ENCODE measurements at places on chromosomes 12 and 14. TPM values are rescaled to one million over a fixed set of nuclear protein-coding genes. Genes with fewer than 3 reads are reported as not detected.
A peak's percentile ranks its signal among the peaks of the same experiment; 100 is the strongest.

- no peak for DNase-seq
Measured at GRCh38 chr14:91164676-91165075, 50.8 kb downstream of the DGLUCY start.

GRCh38 chr12:3280967-3281366, 203.8 kb downstream of the TSPAN9 start:
- no peak for DNase-seq

GRCh38 chr12:98644433-98644711, 216 bp downstream of the IKBIP start:
- DNase-seq: no peak

DNA sequence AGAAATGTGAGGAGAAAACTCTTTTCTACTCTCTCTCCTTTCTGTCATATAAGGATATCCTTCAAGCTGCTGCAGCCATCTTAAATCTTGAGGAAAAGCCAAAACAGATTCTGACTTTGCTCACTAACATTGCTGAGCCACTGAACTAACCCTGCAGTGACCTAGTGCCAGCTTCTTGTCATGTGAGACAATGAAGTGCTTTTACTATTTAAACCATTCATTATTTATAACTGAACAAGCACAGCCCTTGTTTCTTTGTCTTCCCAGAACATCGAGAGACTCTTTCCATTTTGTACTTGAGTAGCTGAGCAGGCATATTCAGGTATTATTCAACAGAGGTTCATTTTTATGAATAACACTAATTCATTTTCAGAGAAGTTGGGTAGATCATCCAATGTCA, 455.0 kb upstream of the TMPO start:
- DNase-seq: no peak

DNA sequence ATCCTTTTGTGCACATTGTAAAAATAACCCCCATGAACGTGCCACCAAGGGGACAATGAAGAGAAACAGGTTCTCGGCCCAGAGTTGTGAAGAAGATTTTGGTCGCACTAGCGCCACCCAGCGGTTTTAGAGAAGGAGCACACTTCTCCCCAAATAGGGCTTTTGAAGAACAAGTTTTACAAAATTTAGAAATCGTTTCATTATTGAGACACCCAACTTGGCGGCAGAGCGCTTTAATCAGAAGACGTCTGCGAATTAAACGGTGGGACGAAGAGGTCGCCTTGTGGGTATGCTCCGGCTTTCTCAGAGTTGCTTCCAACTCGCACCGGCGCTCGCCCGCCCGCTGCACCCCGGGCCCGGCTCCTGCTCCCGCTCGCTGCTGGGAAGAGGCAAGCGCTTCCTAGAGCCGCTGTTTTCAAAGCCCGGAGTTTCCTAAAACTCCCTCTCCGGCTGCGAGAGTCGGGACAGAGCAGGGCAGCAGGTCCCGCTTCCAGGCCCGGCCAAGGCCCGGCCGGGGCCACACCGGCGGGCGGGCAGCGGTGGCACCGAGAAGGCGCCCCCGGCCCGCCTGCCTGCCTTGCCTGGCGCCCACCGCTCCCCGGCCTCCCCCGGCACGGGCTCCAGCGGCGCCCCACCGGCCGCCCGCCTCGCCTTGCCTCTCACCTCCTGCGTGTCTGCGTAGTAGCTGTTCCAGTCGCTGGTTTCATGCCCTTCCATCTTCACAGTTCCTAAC, 645 bp downstream of the FOXA1 start:
- peak; percentile 86 for DNase-seq

- no peak for DNase-seq
Measured at GRCh38 chr12:108714866-108715265, 16.5 kb downstream of the CORO1C start.

DNA sequence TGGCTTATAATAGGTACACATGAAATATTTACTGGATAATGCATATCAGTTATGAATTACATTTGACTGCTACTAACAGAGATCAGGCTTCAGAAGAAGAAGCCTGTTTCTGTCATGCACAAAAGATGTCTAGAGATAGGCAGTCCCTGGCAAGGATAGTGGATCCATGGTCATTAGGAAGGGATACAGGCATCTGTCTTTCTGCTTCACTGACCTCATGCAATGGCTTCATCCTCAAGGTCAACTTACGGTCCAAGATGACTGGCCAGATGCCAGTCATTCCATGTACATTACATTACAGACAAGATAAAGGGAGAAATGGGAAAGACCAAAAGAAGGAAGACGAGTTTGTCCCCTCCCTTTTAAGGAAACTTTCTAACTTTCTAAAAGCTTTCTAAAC, 94.0 kb downstream of the NUAK1 start:
- DNase-seq: no peak

DNA sequence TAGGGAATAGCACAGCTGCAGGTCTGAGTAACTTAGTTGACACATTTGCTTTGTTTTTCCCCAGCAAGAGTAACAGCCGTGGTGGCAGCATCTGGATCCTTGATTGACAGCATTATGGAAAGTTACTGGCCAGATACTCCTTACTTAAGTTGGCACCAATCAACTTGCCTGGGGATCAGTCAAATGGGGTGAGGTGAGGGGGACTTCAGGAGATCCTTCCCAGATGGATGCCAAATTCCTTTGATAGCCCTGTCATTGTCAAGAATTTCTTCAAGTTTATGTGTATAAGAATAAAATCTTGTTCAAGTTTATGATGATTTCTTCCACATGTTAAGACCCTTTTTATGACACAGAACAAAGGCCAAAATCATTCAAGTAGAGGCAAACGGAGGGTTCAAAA, 618.4 kb downstream of the SLC6A15 start:
- DNase-seq: no peak

DNA sequence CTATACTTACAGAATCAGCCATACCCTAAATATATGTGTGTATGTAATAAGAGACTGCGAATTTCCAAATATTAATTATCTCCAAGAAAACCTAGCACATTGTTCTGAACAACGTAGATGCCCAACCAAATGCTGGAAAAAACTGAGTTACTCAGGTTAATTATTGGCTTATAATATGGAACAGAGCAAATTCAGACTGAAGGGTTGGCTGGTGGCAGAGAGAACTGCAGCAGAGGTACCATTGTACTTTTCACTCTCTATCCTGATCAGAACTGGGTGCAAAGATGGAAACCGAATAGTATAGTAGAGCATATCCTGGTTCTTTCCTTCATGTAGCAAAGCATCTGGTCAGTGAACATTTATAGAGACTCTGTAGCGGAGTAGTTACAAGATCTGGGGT, 185.7 kb downstream of the SLC2A13 start:
- no peak for DNase-seq

DNA sequence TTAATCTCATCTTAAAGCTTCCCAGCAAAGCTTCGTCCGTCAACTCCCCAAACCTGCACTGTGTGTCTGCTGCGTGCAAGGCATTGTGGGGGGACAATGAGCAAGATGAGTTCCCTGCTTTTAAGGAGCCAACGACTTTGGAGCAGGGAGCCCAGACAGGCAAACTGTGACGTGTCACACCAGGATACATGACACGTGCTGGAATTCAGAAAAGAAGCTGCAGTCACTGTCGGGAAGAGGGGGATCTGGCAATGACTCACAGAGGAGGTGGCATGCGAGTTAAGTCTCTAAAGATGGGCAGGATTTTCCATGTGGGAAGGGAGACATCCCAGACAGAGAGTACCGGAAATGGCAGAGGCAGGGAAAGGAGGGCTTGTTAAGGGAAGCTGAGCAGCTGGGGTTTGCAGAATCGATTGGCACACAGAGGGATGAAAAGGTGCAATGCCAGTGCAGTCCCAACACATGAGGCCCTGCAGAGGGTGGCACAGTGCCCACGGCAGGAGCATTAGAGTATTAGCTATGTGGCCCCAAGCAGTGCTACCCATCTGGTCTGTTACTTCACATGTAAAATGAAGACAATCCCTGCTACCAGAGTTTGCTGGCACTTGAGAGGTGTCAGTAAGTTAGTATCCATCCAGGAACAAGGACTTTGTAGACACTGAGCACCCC, 52.9 kb downstream of the SETD3 start:
- DNase-seq: no peak

- no peak for DNase-seq
Measured at GRCh38 chr14:81018251-81018650, 62.8 kb downstream of the TSHR start.

- no peak for DNase-seq
Measured at GRCh38 chr14:95365401-95365800, 45.7 kb upstream of the CLMN start.

DNA sequence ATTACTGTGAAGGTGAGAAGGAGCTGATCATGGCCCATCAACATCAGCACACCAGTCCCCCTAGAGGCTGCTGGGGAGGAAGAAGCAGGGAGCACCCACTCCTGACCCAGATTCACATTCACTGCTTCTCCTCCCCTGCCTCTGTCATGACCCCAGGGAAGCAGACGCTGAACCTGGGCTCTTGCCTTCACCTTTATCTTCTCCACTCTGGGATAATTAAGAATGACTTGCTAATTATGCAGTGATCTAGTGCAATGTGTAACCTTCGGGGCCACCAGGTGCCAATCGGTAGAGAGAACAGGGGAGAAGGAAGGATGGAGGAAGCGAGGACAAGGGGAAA, 44.4 kb upstream of the IQSEC3 start:
- DNase-seq: no peak

- no peak for DNase-seq
Measured at GRCh38 chr12:122851820-122852219, 16.6 kb downstream of the HIP1R start.

GRCh38 chr14:100775351-100775830, 48.7 kb downstream of the DLK1 start:
- no peak for DNase-seq

DNA sequence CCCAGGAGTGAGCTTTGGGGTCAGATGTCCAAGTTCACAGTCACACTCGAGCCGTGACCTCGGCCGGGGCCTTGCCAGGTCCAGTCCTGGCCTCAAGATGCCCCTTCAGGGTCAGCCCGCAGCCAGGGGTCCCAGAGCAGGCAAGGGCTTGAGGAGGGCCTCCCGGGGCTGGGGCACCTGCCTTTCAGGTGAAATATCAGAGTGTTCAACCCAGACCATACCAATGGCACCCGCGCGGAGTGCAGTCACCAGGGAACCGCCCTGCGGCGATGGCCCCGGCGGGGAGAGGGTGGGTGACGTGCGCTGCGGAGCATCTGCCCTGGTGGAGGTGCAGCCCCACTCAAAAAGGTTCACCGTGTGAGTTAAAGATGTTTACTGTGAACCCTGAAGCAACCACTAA, 16.9 kb downstream of the LRCOL1 start:
- no peak for DNase-seq

GRCh38 chr12:54394986-54395385, 10.5 kb upstream of the ZNF385A start:
- no peak for DNase-seq

- no peak for DNase-seq
Measured at GRCh38 chr12:78018171-78018910, 187.6 kb downstream of the NAV3 start.

GRCh38 chr14:50028458-50028857, 87.9 kb downstream of the VCPKMT start:
- no peak for DNase-seq

GRCh38 chr14:100419856-100420255, 96.7 kb downstream of the SLC25A47 start:
- DNase-seq: no peak

- DNase-seq: no peak
Measured at GRCh38 chr12:86551146-86551571, 295.0 kb upstream of the MGAT4C start.

Gene TTLL5
- 24.8 TPM for total RNA-seq

Gene LTB4R2
- total RNA-seq: 15.1 TPM

Gene PLEKHG7
- total RNA-seq: not detected

Gene MIP
- under 0.01 TPM for total RNA-seq

Gene ENDOU
- total RNA-seq: 0.27 TPM

Gene DAO
- total RNA-seq: not detected

Gene TDRD9
- total RNA-seq: 1.6 TPM

Gene SLC38A4
- total RNA-seq: not detected

Gene KCNK10
- not detected for total RNA-seq
